Activated CD4-positive, alpha-beta T cell treated with anti-CD3 and anti-CD28 coated beads for 1 hour (primary cell): ENCODE measurements at places on chromosomes 2 and 18.

DNA sequence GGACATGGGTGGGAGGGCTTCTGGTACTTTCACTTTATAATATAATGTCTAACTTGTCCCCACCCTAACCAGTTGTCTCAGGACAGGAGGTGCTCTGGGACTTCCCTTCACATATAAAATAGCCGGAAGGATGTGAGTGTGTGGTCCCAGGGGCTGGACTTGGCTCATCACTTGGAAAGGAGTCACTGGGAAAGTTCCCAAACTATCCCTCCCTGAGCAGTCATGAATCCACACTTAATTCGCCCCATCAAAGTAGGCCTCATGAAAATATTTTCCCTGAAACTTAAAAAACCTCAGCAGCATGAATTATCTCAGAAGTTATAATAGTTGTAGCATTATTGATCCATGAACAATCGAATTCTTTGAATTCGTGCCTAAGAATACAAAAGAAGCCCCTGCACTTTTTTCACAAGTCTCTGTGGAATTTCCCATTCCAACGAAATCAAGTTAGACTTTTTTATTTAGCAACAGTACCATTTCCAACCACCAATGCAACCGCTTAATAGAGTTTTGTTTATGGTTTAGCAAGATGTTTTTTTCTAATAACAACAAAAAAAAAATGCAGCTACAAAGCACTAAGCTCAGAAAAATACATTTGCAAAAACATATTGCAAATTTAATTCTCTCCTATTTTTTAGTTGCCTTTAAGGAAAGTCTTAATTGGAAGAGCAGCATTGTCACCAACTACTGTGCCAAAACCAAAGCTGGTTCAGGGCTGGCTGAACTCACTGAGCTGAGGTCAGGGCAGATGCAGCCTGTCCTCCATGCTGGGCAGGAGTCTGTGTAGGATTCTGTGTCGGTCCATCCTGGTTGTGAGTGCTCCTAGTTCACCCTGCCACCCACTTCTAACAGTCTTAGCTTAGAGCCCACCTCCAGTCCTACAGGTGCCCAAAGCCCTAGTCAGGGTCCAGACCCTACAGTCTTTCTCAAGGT lies 68.8 kb upstream of the SPTBN1 start:
- DNase-seq, result no peak

DNA sequence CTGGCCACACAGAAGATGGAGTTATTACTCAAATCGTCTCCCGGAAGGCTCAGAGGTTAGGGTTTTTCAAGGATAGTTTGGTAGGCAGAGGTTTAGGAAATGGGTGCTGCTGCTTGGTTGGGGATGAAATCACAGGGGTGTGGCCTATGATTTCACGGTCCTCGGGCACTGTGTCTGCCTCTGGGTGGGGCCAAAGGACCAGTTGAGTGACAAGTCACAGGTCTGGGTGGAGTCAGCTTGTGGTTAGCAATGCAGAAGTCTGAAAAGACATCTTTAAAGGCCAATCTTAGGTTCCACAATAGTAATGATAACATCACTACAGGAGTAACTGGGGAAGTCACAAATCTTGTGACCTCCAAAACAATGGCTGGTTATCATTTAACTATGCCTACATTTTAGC lies 387.8 kb downstream of the ZNF521 start:
- DNase-seq, result no peak

GRCh38 chr18:34097312-34097711 lies 127.4 kb downstream of the NOL4 start:
- no peak for DNase-seq

DNA sequence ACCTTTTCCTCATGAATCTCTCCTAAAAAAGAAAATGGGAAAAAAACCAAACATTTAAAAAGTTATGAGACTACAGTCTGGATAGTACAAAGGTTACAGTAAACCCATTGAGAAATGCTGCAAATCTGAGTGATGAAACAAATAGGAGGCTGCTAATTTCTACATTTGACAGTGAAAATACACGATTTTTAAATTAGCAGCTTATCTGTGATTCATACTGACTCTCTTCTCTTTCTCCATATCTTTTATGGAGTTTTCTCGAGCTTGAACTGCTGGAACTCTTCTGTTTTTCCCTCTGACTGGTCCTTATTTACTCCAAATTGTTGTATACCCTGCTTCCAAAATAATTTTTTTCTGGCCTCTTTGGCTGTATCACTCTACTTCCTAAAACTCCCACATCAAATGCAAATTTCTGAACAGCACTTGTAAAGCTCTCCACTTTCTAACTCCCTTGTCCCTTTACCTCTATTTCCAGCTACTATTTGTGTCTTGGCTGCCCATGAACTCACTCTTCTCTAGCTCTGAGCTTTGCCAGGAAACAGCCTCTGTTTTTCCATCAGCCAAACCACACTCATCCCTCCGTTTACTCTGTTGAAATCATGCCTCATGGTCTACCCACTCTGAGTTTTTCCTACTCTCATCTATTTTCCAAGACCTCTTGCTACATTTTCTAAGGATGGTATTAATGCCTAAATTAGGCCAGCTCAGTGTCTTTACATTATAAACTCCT lies 73.7 kb downstream of the RBMS1 start:
- DNase-seq, result no peak

DNA sequence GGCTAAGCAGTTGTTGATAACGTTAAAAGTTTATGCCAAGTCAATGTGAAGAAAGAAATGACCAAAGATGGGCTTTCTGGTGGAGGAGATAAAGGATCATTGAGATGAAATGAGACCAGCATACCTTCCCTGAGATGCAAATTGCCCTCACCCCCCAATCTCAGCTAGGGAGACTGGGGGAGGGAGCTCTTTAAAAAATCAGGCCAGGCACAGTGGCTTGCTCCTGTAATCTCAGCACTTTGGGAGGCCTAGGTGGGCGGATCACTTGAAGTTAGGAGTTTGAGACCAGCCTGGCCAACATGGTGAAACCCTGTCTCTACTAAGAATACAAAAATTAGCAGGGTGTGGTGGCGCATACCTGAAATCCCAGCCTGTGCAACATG lies 30.9 kb upstream of the KCMF1 start:
- no peak for DNase-seq

GRCh38 chr2:26043862-26044696 lies 10.2 kb downstream of the RAB10 start:
- DNase-seq, result no peak

DNA sequence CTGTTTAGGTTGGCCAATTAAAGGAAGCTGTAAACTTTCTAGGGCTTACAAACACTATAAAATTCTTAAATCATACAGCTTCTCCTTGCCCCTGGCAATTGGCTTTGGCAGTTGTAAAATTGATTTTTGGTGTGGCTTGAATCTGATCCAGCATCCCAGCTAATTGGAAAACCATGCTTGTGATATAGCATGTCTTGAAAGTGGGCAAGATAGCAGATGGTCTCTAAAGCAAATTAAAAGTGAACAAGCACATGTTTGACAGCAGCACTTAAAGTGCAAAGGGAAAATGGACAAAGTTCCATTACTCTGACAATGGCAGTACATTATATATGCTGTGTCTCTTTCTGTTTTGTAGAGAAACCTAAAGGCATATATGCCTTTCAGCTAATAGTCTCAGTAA lies 302.9 kb upstream of the NXPH2 start:
- DNase-seq, result no peak

DNA sequence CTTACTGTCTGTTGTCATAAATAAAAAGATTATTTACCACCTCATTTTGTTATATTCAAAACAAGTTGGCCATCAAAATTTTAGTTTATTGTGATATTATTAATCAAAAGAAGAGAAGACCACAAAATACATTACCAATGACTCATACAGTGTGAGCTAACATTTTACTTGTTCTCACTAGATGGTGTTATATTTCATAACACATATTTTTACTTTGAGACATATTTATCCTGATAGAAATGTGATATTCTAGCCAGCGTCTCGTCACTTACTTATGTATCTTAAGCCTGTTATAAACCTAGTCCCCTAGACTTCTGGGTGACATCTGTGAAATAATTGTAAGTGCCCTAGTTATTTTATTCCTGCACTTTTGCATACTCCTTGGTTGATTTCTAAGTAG lies 263.2 kb downstream of the CDH7 start:
- DNase-seq, result no peak

DNA sequence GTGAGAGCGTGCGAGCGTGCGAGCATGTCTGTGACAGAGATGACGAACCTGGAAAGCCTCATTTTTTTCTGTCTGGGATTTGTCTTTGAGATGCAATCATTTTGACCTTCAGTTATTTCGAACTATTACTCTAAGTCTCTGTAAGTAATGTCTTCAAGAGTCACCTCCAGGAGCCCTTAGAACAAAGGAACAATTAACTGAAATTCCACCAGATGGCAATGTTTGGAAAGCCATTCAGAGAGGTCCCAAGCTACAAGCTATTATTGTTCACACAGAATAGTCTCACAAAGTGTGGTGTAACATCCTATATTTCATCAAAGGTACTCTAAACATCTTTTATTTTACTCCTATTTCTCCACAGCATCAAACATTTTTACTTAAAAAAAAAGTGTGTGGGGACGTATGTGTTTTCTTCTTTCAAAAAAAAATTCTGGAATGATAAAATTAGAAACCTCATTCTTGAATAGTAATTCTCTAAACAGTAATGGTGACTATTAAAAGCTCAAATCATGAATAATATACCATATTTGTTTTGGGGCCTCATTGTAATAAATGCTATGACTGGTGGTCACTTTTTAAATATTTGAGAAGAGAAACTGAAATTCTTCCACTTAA lies 35.1 kb upstream of the MAPRE2 start:
- DNase-seq, result no peak

DNA sequence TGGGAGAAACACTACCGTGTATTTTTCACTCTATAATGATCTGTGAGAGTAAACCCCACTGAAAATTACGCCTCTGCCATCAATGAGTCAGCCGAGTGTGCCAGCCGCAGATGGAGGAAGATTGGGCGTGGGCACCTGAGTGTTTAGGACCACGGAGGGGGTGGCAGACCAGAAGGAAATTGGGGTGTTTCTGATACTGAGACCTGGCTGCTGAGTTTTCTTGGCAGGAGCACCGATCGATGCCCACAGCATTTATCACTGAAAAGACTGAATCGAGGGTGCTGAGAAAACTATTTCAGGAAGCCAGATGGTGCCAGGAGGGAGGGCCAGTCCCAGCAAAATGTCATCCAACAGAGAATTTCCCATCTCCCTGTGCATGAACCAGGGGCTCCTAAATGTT lies 91.9 kb upstream of the TPO start:
- DNase-seq, result no peak

- DNase-seq, result no peak
Observed at GRCh38 chr2:85254540-85255300, 73.1 kb downstream of the TGOLN2 start.

DNA sequence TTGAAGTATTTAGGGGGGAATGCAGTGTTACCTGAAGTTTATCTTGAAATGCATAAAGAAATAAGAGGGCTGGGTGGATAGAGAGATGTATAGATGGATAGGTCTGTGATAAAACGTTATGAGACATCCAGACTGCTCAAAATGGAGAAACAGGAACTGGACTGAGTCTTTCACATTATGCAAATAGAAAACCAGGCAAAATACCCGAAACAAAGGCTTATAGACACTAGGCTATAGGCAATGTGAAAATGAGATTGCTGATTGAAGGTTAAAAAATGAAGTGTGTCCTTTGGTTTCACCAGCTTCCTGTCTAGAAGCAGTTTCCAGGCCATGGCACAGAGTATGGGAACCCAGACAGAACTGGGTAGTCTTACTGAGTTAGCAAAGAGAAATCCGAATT lies 24.9 kb upstream of the SLC3A1 start:
- no peak for DNase-seq

- DNase-seq, result no peak
Observed at GRCh38 chr2:39697454-39697853, 31.7 kb downstream of the TMEM178A start.

DNA sequence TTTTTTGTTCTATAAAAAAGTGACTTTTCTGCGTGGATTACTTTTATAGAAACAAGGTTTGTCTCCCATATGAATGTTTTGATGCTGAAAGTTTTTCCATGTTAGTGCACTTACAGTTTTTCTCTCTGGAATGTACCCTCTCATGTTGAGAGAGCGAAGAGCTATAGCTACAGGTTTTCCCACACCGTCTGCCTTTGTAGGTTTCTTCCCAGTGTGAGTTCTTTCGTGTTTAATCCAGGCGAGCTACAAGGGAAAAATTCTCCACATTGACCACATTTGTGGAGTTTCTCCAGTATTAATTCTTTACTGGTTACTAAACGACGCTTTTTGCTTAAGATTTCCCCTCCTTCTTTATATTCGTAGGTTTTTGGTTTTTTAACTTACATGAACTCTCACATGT lies 85.1 kb downstream of the ACSL3 start:
- DNase-seq, result no peak

GRCh38 chr2:84212611-84213314 lies 246.3 kb downstream of the SUCLG1 start:
- DNase-seq, result no peak

GRCh38 chr2:113770929-113771328 lies 14.5 kb upstream of the SLC35F5 start:
- DNase-seq, result no peak

DNA sequence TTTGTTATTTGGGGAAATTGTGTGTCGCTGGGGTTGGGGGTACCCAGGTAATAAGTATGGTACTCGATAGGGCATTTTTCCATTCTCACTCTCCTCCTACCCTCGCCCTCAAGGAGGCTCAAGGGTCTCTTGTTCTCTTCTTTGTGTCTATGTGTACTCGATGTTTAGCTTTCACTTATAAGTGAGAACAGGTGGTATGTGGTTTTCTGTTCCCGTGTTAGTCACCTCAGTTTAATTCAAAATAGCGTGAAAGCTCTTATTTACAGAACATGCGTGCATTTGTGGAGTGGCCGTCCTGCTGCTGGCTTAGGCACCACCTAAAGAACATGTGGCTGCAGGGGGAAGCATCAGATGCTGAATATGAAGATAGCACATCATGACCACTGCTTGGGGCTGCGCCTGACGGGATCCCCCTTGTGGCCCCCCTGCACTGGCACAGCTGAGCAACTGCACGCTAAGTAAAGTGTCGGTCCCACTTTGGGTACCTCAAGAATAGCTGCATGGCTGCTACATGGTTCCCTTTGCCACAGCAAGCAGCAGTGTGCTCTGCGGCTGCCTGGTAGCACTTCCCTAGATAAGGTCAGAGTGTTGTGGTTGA lies 569.0 kb downstream of the DCDC2C start:
- no peak for DNase-seq

GRCh38 chr2:10787176-10787968 lies 25.2 kb downstream of the PDIA6 start:
- DNase-seq, result no peak

DNA sequence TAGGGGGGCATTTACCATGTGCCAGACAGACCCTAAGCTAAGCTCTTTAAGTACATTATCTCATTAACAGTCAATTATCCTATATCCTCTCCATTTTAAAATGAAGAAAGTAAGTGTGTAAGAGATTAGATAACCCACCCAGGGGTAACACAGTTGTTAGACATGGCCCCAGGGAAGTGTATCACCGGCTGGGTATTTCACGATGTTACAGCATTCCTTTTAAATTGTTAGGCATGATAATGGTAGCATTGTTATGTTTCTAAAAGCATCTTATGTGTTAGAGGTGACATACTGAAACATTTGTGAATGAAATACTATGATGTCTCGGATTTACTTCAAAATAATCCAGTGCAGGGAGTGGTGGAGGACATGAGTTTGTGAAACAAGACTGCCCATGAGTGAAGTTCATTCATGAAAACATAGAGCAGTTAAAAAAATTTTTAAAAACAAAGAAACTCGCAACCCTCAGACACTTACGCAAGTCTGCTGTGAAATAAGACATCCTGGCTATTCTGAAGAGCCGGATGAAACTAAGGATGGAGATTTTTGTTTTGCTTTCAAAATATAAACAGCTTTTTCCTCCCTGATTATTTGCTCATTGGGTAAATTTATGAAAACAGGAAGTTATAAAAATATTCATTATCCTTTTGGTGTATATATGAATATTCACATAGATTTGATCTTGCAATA lies 54.9 kb downstream of the IL1RL2 start:
- no peak for DNase-seq
